Esophagus mucosa (tissue), 1 donor: ENCODE measurements at places on chromosomes 16 and 17. TPM values are rescaled to one million over a fixed set of nuclear protein-coding genes. Genes with fewer than 3 reads are reported as not detected.

DNA sequence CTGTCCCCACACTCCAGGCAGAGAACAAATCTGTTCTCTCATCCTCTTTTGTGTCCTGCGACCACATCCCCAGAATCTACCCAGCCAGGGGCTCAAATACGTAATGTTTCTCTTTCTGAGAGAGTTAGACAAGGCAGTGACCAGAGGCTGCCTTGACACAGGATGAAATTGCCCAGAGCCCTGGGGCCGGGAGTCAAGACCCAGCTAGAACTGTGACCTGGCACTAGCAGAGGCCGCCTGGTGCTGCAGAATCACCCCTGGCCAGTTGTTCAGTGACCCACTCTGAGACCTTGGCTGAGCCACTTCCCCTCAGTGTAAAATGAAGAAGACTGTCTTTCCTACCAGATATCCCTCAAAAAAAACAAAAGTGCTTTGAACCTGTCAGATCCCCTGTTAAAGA, 72.5 kb downstream of the USP22 start:
- ATAC-seq, result no peak

The TEX14 gene
- 0.24 TPM for total RNA-seq

DNA sequence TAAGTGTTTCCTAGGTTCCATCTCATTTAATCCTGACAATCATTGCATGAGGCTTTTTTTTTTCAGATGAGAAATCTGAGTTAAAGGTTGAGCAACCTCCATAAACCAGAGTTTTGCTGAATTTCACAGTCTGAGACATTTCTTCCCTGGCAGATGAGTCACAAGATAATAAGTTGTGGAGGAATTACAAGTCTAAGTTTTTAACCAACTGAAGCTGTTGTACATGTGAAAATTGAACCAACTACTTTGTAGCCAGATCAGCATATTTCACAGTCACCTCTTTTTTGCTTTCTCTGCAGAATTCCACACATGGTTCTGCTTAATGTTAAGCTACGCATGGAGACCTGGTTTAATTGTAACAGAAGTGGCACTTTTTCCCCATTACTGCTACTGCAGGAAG, 765.6 kb downstream of the CDH11 start:
- no peak for ATAC-seq

The LGALS9C gene
- 15.7 TPM for total RNA-seq

DNA sequence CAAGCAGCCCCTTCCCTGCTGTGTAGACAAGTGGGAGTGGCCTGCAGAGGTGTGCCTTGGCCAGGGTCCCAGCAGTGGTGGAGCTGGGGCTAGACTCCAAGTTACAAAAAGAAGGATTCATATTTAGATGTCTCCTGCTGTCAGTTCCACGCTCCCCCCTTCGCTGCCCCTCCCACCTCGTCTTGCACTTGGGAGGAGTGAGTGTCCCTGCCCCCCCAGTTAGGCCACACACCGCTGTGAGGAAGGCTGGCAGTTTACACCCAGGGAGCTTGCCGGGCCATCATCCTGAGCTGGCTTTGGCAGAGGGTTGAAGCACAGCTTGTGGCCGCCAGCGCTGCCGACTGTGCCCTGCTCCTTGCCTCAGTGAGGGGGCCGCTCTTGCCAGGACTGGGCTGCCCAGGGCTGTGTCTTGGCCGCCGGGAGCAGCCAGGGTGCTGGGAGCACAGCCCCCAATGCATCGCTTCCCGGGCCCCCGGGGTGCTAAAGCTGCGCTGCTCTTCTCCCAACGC, 44.3 kb downstream of the ELAC2 start:
- ATAC-seq, result no peak

DNA sequence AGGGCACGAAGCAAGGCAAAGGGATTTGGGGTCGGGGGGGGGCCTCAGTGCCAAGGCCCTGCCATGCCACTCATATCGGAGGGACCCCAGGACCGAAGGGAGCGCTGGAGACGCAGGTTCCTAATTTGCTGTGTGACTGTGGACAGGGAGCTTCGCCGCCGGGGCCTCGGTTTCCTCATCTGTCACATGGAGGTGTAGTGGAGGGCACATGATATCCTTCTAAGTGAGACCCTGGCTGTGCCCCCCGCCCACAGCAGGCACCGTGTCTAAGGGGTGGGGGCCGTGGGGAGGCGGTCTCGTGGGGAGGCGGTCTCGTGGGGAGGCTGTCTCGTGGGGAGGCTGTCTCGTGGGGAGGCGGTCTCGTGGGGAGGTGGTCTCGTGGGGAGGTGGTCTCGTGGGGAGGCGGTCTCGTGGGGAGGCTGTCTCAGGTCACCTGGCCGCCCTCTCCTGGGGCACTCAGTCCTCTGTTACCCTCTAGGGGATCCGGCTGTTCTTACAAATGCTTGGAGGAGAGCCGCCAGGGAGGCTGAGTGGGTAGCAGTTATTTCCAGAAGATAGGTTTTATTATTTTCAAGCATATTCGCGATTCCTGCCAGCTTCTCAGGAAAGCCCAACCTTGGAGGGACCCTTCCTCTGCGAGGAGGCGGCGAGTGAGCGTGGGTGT, 205.0 kb downstream of the NTN1 start:
- no peak for ATAC-seq

DNA sequence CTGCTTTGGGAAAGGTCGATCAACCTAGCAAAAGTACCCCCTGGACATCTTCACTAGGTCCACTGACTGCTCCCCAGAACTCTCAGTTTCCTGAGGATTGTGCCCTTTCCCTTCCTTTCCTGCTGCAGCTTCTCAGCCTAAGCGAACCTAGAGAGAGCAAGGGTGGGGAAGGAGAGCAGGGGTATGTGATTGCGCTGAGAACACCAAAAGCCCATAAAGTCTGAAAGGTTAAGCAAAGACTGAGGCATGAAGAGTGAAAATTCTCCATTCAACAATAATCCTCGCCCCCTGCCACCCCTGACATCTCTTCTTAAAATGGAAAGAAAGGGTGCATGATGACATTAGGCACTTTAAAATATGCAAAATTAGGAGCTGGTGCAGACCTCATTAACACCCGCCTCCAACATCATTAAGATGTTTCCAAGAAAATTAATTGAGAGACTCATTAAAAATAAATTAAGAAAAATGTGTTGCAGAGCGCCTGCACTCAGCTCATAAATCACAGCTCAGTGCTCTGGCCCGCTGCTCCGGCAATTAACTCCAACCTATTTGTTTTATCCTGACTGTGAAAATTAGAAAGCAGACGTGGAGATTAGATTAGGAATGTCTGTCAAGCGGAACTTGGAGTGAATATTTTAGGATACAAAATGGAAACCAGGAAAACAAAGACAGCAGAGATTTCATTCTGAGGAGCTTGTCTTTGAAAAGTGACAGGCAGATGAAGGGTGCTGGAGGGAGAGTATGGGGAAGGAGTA, 49.1 kb upstream of the PMFBP1 start:
- ATAC-seq, result no peak

DNA sequence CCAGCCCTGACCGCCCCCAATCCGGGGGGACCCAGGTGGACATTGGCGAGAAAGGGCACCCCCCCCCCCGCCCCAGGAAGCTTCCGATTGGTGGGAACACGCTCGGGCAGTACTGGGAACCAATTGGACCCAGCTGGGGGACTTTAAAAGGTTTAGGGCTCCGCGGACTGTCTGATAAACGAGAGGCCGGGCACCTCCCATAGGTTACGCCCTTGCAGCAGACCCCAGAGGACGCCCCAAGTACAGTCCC, 245 bp downstream of the TMEM256 start:
- no peak for ATAC-seq

DNA sequence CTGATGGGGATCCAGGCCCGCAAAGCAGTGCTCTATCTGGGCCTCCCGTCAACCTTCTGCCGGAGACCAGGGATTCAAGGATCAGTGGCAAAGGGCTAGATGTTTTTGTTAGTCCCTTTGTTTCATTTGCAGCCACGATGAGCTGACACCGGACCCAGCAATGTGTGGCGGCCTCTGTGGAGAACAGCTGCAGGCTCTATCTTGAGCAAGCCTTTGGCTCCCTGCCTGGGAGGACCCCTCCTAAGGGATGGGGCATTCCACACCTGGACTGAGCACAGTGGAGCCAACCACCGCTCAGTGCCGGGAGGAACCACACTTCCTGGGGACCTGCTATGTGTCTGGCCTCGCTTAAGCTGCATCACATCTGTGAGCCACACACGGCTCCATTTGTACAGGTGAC, 215.8 kb downstream of the RBFOX3 start:
- ATAC-seq, result no peak

The C1QTNF1 gene
- 4.1 TPM for total RNA-seq

GRCh38 chr17:60039114-60039846, 39.4 kb downstream of the HEATR6 start:
- no peak for ATAC-seq

GRCh38 chr16:31050280-31051030, 17.1 kb downstream of the STX4 start:
- ATAC-seq, result no peak

DNA sequence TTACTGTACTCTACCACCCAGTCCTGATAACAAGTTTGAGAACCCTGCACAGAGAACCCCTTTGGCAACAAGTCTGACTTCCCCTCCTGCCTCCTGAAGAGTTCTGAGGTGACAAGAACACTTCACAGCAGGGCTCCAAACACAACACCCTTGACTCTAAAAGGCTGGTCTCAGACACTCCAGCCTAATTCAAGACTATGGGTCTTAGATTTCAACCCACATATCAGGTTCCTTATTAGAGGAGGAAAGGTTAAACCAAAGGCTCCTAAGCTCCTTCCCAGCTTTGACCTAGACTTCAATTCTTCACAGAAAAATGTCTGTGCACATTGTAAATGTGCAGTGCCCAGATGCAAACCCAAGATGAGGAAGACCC, 23.0 kb downstream of the RANBP10 start:
- no peak for ATAC-seq

- ATAC-seq, result no peak
Observed at GRCh38 chr17:35726127-35726952, 5.1 kb upstream of the RASL10B start.

The FBXO39 gene
- total RNA-seq, result 0.68 TPM

GRCh38 chr16:78718141-78718540, 618.7 kb downstream of the WWOX start:
- no peak for ATAC-seq

The KCNJ18 gene
- not detected for total RNA-seq

The CIBAR2 gene
- total RNA-seq, result not detected

GRCh38 chr16:19375561-19376158, 42.0 kb upstream of the TMC5 start:
- peak; percentile 65 for ATAC-seq

- ATAC-seq, result no peak
Observed at GRCh38 chr17:56173958-56174835, 20.9 kb downstream of the ANKFN1 start.

The ULK2 gene
- 8.4 TPM for total RNA-seq

- ATAC-seq, result no peak
Observed at GRCh38 chr17:8277317-8277716, 11.2 kb upstream of the RANGRF start.

- ATAC-seq, result peak; percentile 2
Observed at GRCh38 chr16:89910717-89911354, 7.8 kb upstream of the MC1R start.

- no peak for ATAC-seq
Observed at GRCh38 chr16:27704252-27704651, 154.3 kb downstream of the KATNIP start.

GRCh38 chr16:85688586-85689284, at the start of gene GINS2:
GINS2 (minus strand) TSS chr16:85688954; CDS start chr16:85688898, 56 bp downstream.
- ATAC-seq, result peak; percentile 99

DNA sequence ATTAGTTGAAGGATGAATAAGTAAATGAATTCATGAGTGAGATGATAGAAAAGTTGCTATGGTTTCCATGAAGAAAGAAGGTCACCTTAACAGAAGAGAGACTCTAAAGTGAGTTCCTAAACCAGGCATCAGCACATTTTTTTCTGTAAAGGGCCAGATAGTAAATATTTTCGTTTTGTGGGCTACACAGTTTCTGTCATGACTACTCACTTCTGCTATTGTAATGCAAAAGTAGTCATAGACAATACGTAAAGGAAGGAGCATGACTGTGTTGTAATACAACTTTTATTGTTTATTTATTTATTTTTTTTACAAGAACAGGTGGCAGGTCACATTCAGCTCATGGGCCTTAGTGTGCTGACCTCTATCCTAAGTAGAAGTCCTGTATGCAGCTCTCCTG, 426.1 kb upstream of the DYNLRB2 start:
- no peak for ATAC-seq

- no peak for ATAC-seq
Observed at GRCh38 chr17:64056269-64057005, 36.0 kb upstream of the ICAM2 start.

DNA sequence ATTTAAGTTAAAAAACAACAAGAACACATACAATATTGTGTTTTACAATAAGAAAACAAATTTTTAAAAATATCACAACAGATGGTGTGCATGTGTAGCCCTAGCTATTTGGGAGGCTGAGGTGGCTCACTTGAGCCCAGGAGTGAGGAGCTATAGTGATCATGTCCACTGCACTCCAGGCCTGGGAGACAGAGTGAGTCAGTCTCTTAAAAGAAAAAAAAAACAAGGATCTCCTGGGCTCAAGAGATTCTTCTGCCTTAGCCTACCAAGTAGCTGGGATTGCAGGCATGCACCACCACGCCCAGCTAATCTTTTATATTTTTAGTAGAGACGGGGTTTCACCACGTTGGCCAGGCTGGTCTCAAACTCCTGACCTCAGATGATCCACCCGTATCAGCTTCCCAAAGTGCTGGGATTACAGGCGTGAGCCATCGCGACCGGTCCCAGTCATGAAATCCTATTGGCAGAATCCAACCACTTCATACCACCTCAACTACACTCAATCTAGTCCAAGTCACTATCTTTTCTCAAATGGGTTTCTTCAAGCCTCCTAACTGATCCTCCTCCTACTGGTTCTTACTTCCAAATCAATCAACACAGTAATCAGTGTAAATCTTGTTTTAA, 55.0 kb downstream of the STH start:
- no peak for ATAC-seq

DNA sequence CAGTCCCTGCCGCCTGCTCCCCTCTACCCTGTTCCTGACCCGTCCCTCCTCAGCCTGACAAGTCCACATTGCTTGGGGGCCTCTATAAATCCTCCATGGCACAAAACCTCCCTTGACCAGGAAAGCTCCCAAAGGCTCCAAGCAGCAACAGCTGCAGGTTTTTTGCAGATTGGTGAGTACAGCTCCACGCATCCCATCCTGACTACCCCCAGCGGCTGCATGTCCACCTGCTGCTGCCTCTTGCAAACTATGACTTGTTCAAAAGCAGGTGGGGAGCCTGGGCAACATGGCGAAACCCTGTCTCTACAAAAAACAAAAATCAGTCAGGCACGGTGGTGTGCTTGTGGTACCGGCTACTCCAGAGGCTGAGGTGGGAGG, 122.8 kb downstream of the ANKRD11 start:
- ATAC-seq, result no peak

- peak; percentile 84 for ATAC-seq
Observed at GRCh38 chr16:59964232-59964924, 1230.3 kb upstream of the GOT2 start.

DNA sequence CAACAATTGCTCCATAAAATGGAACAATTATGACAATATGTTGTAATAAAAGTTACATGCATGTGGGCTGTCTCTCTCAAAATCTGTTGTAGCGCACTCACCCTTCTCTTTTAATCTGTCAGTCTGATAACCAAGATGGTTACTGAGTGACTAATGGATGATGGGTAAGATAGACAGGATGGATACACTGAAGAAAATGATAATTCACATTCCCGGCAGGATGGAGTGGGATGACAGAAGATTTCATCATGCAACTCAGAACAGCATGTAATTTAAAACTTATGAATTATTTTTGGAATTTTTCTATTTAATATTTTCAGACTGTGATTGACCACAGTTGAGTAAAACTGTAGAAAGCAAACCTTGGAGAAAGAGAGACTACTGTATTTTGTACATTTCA, 30.5 kb downstream of the CDH13 start:
- no peak for ATAC-seq

GRCh38 chr17:2967515-2967914, 95.9 kb downstream of the OR1D5 start:
- no peak for ATAC-seq
